ENCODE measurements at places on chromosomes 11 and 22.

DNA sequence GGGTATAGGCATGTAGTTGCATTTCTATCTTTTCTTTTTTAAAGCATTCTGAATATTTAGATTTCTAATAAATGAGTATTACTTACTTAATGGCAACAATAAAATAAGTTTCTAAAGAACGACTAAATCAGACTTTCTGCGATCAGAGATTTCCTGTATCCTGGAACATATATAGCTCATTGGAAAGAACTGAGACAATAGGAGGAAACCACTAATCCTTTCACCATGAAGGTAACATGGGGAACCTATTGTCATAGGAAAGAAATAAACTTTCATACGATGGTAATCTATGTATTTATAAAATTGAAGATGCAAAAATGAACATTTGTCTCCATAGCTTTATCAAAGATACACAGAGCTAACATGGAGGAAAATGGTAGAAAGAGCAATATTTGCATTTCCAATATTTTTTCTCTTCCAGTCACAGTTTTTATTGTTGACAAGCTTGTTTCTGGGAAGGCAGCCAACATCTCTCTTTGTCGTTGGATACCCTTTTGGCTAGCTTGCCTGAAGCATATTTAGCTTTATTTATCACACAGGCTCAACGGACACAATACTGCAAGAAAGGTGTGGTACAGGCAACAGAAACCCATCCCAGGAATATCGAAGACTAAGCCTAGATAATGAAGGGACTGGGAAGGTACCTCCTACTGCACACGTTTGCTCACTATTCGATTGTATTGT lies 293.3 kb upstream of the MPPED2 start:
- DNase-seq: no peak

GRCh38 chr11:4092026-4092425 lies 2.6 kb upstream of the RRM1 start:
- no peak for DNase-seq

- DNase-seq: no peak
These were observed 813.1 kb upstream of the CCDC179 start for GRCh38 chr11:23673366-23673765.

DNA sequence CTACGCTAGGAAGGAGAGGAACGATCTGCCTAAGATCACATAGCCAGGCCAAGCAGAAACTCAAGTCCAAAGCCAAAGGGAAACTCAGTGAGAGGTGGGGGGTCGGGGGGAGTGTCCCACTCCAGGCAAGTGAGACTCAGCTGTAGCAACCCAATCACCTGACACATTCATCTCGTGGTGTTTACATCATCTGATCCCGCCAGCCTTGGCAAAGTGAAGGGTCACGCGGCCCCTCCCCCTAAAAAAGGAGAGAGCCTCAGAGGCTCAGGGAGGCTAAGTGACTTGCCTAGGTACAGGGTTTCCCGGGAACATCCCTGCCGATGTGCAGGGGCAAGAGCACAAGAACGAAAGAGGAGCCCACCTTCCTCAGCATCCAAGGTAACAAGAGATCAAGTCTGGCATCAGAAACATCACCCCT lies 21.5 kb downstream of the MYH9 start:
- DNase-seq: peak; percentile 68

- DNase-seq: peak; percentile 66
These were observed 50.4 kb downstream of the DENND5A start for GRCh38 chr11:9214765-9215164.

DNA sequence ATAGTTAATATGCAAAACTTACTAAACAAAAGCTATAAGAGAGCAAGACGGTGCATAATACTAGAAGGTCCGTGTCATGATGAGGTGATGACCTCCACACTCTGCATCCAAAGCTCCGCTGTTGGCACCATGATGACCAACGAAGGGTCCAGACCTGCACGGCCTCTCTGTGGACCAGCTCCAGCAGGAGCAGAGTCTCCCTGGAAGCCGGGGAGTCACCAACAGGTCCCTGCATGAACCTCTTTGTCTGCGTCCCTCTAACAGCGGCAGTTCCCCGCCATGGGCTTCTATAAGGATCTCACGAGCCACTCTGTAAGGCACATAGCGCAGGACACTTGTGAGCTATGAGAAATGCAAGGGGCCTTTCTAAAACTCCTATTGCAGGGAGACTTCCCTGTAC lies 517.3 kb downstream of the BRD1 start:
- DNase-seq: no peak

- no peak for DNase-seq
These were observed 61.2 kb upstream of the SUSD2 start for GRCh38 chr22:24120044-24120443.

DNA sequence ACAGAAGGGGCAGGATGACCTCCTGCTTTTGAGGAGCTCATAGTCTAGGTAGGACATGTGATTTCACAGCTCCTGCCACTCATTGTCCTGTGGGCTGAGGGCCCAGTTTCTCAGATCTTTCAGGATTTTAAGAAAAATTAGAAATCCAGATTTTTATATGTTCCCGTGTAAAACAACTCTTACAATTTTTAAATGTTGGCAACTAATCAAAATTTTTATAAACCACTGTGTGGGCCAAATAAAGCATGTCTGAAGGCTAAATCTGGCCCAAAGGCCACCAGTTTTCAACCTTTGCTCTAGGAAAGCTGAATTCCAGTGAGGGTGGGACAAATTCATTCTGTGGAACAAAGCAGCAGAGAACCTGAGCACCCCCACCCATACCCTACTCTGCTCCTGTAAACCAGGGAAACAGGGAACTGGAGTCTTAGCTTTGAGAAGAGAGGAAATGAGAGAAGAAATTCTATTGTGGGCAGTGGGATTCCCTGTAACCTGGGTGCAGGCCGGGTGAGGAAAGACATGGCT lies 20.6 kb downstream of the LRRC32 start:
- DNase-seq: no peak

- no peak for DNase-seq
These were observed 32.6 kb downstream of the NCAM1 start for GRCh38 chr11:112993808-112994207.

DNA sequence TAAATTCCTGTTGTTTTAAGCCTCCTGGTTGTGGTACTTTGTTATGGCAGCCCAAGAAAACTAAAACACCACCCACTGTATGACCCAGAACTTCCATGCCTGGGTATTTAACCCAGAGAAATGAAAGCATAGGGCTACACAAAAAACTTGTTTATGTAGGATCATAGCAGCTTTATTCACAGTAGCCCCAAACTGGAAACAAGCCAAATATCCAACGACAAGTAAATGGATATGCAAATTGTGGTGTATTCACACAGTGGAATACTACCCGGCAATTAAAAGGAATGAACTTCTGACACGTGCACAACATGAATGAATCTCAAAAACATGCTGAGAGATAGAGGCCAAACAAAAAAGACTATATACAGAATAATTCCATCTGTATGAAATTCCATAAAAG lies 62.2 kb upstream of the NAV2 start:
- DNase-seq: no peak

DNA sequence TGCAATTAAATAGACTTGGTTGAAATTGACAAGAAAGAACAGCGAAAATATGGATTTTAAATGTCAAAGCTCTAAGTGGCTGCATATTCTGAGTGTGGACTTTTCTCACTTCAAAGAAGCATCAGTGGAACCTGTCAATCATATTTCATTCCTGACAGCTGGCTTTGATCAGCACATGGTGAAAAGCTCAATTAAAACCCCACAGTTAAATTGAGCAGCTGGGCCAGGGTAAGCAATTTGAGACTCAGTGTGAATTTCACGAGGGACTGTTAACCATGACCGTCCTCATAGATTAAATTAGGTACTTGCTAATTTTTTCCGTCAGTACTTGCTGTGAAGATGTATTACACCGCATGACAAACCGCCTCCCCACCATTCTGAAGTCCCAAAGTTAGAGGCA lies 11.0 kb upstream of the OR10D3 start:
- DNase-seq: no peak

GRCh38 chr11:15663777-15664218 lies 549.1 kb downstream of the INSC start:
- no peak for DNase-seq

DNA sequence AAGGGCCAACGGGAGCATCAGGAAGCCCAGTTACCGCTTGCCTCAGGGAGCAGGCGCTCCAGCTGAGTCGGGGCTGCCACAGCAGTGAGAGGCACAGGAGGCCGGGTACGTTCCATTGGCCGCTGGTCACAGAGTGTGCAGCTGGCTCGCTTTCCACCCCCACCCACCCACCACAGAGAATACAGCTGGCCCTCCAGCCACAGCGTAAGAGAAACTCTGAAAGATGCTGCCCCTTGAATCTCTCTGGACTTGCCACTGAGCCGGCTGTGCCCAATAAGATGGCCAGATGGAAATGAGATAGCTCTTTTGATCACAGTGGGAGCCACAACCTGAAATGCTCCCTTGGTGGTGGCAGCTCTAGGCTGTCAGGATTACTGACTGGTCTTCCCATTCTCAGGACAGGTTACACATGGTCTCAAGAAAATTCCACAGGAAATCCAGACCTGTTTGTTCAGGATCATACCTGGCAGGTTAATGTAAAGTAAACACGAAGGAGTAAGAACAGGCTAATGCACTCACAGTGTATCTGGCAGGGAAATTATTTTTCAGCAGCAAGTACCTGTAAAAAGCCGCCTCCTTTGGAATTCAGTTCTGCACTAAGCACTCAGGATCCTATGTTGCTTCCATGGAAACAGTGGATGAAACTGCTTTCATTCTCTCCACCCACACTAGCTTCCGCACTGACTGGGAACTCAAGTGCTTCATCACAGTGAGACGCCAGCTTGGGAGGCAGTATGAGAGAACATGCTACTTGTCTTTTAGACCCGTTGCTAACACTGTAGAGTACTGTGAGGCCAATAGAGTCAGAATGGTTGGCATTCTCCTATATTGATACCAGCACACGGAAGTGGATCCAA lies 16.5 kb downstream of the SIAE start:
- DNase-seq: peak; percentile 66

- no peak for DNase-seq
These were observed 68.7 kb downstream of the FAM168A start for GRCh38 chr11:73529204-73529530.

DNA sequence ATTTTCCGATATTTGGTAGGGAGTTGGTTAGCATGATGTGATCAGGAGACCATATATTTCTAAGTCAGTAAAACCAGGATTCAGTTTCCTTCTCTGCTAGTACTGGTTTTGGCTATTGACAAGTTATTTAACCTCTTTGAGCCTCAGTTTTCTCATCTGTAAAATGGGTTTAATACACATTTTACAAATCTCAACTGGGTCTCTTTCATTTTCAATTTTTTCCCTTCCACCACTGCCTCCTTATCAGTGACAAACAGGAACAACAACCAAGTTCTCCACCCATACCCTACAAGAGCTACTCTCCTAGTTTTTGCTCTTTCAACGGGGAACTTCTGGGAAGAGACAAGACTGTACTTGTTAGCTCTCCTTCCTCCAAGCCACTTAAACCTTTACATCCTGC lies 6.2 kb upstream of the APLP2 start:
- DNase-seq: no peak

- DNase-seq: no peak
These were observed 375.2 kb upstream of the ANO5 start for GRCh38 chr11:21817696-21818095.

- no peak for DNase-seq
These were observed 13.5 kb downstream of the MS4A6A start for GRCh38 chr11:60169264-60169915.

DNA sequence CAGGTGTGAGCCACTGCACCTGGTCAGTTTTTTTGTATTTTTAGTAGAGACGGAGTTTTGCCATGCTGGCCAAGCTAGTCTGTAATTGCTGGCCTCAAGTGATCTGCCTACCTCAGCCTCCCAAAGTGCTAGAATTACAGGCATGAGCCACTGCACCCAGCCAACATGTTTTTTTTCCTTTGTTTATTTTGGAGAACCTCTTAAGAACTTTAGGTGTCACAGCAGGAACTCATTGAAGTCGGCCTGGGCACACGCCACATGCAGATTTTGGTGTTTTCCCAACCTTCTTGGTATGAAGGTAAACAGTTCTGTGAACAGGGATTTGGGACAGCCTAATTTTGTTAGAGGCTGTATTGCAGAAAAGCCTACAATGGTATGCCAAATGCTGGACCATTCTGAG lies 9.4 kb downstream of the DIXDC1 start:
- DNase-seq: no peak

- DNase-seq: peak; percentile 13
These were observed 32.7 kb downstream of the CD6 start for GRCh38 chr11:61004180-61004611.

GRCh38 chr22:39312410-39312809 lies 7.0 kb downstream of the RPL3 start:
- no peak for DNase-seq

DNA sequence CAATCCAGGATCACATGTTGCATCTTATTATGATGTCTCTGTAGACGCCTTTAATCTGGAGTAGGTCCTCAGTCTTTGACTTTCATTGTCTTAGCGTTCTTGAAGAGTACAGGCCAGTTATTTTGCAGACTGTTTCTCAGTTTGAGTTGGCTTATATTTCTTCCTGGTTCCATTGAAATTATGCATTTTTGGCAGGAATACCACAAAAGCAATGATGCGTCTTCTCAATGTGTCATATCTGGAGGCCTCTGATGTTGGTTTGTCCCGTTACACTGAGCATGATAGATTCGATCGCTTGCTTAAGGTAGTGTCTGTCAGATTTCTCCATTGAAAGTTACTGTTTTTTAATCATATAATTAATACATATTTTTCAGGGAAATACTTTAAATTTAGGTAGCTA lies 30.6 kb downstream of the TECTA start:
- no peak for DNase-seq

- no peak for DNase-seq
These were observed 163.6 kb upstream of the ISX start for GRCh38 chr22:34902335-34902734.

GRCh38 chr11:127996825-127997224 lies 590.5 kb downstream of the ETS1 start:
- peak; percentile 60 for DNase-seq

- DNase-seq: no peak
These were observed 53.0 kb downstream of the CEP164 start for GRCh38 chr11:117380676-117381075.

GRCh38 chr11:17821648-17822400 lies 87.2 kb downstream of the KCNC1 start:
- DNase-seq: peak; percentile 82

- DNase-seq: peak; percentile 99
These were observed 25.4 kb upstream of the SMTN start for GRCh38 chr22:31055635-31056159.

GRCh38 chr22:22196018-22196533 lies 48.5 kb upstream of the VPREB1 start:
- no peak for DNase-seq

DNA sequence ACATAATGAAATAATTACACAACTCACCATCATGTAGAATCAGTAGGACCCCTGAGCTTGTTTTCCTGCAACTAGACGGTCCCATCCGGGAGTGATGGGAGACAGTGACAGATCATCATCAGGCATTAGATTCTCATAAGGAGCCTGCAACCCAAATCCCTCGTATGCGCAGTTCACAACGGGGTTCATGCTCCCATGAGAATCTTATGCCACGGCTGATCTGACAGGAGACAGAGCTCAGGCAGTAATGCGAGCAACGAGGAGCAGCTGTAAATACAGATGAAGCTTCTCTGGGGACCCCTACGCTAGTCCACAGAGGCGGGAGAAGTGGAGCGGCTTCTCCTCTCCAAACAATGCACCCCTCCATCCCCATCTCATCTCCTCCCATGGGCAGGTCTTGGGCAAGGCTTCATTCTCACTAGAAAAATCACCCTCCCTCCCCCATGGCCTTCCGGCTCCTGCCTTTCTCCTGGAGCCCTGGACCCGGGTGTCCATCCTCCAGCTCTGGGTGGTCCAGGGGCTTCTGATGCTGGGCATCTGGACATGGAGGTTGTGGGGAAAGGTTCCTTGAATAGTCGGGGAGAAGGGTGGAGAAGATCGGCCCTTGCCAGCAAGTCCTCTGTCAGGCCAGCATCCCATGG lies 16.2 kb upstream of the RAC2 start:
- no peak for DNase-seq

- DNase-seq: no peak
These were observed 11.8 kb upstream of the BIRC3 start for GRCh38 chr11:102305352-102306047.

All from IMR-90 (cell line).